ENCODE measurements at places on chromosomes 6 and 20.

DNA sequence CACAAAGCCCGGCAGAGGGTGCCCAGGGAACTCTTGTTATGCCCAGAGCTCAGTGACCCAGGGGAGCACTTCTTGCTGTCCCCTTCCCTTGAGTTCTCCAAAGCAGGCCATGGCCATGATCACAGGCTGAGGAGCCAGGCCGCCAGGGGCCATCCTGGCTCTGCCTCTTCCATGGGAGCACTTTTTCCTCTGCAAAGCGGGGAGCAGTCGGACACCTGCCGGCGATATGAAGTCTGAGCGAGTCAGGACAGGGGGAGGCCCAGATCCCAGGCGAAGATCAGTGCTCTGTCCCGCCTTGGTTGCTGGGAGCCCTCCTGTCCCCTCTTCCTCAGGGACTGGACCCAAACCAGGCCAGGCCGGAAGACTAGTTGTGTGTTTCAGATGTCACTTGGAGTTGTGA lies 67.9 kb downstream of the TCP11 start:
- no peak for DNase-seq

GRCh38 chr20:35060168-35060567 lies 32.4 kb downstream of the TRPC4AP start:
- no peak for DNase-seq

- no peak for DNase-seq
Measured at GRCh38 chr20:4880051-4880450, 121.3 kb downstream of the SLC23A2 start.

DNA sequence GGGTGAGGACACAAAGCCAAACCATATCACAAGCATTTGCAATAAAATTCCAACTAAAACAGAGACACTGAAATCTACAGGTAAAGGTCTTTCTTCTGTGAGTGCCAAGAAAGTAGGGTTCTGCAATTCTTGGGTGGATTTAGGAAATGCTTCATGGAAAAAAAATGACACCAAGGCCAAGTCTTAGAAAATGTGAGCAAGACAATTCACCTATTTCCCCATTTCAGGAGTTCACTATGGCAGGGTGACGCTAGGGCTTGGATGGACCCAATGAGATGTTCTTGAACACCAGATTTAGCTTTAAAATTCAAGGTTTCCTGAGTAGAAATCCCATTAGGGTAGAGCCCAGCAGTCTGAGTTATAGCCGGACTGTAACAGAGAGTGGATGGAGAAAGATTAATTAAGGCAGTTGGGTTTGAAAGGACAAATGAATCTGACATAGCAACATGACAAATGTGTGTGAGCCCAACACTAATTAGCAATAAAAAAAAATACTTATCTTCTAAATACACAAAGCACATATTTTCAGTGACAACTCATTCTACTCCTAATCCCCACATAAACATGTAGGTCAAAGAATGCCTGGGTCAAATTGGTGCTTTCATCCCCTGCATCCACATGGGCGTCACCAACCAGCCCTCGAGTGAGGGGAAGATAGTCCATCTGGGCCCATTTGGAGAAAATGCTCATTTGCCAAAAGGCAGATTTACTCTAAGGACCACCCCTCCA lies 180.4 kb upstream of the JARID2 start:
- peak; percentile 27 for DNase-seq

- DNase-seq, result peak; percentile 12
Measured at GRCh38 chr6:13989496-13990144, 64.9 kb downstream of the RNF182 start.

- peak; percentile 51 for DNase-seq
Measured at GRCh38 chr6:12761376-12762115, 45.0 kb downstream of the PHACTR1 start.

GRCh38 chr6:169194737-169195136 lies 58.9 kb downstream of the THBS2 start:
- no peak for DNase-seq
